ENCODE measurements at places on chromosomes 6 and 20.

DNA sequence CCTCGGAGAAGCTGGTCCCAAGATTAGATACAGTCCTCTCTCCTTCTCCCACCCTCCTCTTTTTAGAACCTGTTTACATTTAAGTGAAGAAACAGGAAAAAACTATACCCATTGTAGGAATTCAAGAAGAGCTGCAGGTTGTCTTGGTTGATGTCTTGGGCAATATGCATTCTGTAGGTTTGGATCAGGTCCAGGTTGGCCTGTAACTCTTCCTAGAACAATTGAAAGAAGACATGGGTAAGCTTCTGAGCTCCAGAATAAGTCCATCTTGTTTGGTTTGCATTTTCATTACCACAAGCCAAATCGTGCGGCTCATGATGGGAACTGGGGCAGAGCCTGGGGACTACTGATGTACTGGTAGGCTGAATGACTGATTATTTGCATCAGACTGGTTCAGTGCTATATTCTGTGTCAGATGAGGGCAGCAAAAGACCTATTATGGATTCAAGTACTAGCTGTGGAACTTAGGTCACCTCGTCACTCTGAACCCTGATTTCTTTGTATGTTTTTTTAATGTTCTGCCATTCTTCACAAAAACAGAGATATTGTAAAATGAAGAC lies 20.3 kb upstream of the SLA2 start:
- DNase-seq: no peak

GRCh38 chr6:2810092-2810671 lies 31.5 kb downstream of the SERPINB1 start:
- no peak for DNase-seq

GRCh38 chr20:43900121-43900466 lies 14.6 kb upstream of the TOX2 start:
- no peak for DNase-seq

GRCh38 chr6:159092631-159093030 lies 47.8 kb upstream of the TAGAP start:
- DNase-seq: no peak

DNA sequence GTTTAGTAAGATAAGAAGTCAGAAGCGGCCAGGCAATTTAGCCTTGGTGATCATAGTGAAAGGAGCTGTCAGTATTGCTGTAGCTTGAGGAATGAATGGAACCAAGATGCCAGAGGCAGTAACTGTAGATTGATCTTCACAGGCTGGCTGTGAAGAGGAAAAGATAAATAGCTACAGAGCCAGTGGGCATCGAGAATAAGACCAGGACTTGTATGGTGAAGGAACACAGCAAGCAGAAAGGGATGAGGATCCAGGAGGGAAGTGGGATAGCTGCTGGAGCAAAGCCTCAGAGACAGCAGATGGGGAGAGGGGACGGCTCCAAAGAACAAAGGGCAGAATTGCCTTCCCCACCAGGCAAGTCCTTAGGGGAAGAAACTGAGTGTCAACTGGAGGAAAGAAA lies 294.4 kb upstream of the PLN start:
- DNase-seq: no peak

DNA sequence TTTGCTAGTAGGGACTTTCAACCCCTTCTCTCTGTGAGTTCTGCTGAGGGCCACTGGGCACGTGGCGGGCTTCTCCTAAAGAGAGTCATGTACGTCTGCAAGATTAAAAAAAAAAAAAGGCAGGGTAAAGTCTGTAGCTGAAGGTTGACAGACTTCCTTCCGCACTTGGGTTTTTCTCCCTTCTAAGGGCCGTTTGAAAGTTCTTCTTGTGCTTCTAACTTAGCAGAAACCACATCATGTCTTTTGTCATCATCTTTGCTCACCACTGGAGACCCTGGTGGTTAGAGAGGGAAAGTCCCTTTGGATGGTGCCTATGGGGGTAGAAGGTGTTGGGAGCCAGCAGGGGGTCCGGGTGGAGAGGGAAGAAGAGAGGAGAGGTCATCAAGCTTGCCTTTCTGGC lies 31.4 kb downstream of the PRDM1 start:
- DNase-seq: peak; percentile 72

- no peak for DNase-seq
Measured at GRCh38 chr20:57243480-57244220, 22.8 kb downstream of the BMP7 start.

- no peak for DNase-seq
Measured at GRCh38 chr20:63114693-63115311, 101.1 kb downstream of the YTHDF1 start.

- DNase-seq: peak; percentile 32
Measured at GRCh38 chr6:33812669-33813068, 8.9 kb upstream of the MLN start.

- no peak for DNase-seq
Measured at GRCh38 chr6:5108068-5108467, 22.9 kb downstream of the PPP1R3G start.

GRCh38 chr6:17490724-17491123 lies 97.3 kb downstream of the CAP2 start:
- no peak for DNase-seq

GRCh38 chr6:118536478-118536877 lies 11.6 kb upstream of the PLN start:
- no peak for DNase-seq

GRCh38 chr20:30611239-30611984 lies 646.1 kb upstream of the DEFB115 start:
- no peak for DNase-seq

DNA sequence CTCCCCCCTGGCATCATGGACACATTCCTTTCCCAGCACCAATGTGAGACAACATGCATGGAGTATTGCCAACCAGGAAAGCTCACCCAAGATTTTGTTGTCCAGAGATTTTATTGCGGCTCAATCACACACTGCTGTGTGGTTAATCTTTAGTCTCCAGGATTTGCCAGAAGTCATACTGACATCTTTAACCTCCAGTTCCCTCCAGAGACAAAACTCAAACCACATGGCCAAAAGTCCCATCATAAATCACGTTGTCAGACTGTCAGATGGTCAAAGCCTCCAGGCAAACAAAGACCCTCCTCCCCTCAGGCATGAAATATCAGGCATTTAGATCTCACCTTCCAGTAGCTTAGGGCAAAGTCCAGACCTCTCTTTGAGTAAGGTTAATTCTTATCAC lies 97.3 kb upstream of the OPRM1 start:
- DNase-seq: no peak

- no peak for DNase-seq
Measured at GRCh38 chr6:105499136-105499870, 96.4 kb upstream of the PREP start.

- no peak for DNase-seq
Measured at GRCh38 chr20:63531686-63532448, 5.3 kb downstream of the PTK6 start.

GRCh38 chr6:99017150-99017549 lies 69.4 kb upstream of the FBXL4 start:
- DNase-seq: no peak

GRCh38 chr20:57066126-57066900 lies 200.1 kb downstream of the BMP7 start:
- no peak for DNase-seq

- no peak for DNase-seq
Measured at GRCh38 chr20:16596991-16597390, 23.7 kb upstream of the KIF16B start.

DNA sequence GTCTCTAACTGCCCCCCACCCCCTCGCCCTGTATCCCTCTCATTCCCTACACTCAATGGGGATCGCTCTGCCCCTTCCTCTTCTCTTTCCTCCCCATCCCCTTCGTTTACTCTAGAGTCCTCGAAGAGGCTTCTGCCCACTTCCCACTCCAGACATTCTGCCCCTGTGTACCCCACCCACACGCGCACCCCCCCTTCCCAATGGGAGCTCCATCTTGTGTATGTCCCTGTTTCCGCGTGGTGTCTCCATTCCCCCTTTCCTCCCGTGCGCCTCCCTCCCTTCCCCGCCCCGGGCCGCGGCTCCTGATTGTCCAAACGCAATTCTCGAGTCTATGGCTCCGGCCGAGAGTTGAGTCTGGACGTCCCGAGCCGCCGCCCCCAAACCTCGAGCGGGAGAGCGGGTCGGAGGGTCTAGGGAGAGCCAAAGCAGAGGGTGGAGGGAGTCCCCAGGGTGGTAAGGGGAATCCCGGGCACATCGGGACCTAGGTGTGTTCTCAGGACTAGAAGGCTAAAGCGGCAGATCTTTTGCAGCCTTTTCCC lies 679 bp upstream of the RING1 start:
- DNase-seq: peak; percentile 13

- no peak for DNase-seq
Measured at GRCh38 chr6:62775427-62776022, 435.7 kb upstream of the FKBP1C start.

DNA sequence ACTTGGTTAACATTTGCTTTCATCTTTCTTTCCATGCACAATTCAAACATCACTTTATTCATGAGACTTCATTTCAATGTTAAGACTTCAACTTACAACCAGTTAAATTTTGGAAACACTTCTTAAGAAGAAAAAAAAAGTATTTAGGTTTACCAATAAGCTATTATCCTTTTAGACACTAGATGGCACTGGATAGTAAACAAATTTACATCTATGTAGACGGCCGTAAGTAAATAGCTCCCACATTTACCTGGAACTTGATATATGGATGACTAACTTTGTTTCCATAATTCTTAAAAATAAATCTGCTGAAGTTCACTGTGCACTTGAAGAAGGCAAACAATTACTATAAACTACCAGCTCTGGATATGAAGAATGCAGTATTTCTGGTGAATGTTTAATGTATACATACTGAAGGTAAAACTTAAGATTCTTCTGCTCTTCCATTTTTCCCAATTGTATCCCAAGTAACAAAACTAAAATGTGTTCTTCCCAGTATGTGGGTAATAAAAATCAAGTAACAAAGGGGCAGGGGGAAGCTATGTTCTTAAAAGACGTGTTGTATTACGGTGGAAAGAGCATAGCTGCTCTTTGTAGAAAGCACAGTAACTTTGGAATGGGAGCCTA lies 130.6 kb upstream of the C6orf118 start:
- no peak for DNase-seq

- no peak for DNase-seq
Measured at GRCh38 chr6:112413780-112414179, 66.7 kb downstream of the RFPL4B start.

GRCh38 chr20:47127999-47128398 lies 228.5 kb downstream of the ZMYND8 start:
- DNase-seq: no peak

- DNase-seq: no peak
Measured at GRCh38 chr6:24691550-24691949, 24.7 kb downstream of the ACOT13 start.

- DNase-seq: no peak
Measured at GRCh38 chr6:73704260-73704659, 8.3 kb downstream of the CD109 start.
